ENCODE measurements at places on chromosomes 5 and 9.

DNA sequence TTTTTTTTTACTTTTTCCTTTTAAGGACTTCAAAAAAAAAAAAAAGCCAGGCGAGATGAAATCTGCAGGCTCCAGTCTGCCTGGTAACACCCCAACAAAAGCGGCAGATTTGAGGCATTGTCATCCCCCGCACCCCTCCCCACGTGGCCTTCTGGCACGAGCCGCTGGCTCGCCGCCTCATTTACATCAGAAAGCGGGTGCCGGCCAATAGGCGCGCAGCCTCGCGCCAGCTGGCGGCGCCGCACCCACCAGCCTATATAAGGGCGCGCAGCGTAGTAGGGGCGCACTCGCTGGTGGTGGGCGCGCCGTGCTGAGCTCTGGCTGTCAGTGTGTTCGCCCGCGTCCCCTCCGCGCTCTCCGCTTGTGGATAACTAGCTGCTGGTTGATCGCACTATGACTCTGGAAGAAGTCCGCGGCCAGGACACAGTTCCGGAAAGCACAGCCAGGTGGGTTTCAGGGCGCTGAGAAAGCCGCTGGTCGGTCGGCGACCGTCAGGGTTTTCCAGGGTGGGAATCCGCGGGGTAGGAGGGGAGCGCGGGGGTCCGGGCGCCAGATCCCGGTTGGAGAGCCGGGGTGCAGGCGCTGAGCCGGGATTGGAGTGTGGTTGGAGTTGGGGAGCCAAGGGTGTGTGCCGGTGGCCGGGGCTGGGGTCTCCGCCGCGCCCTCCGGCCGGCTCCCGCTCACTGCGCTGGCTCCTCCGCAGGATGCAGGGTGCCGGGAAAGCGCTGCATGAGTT lies at the start of gene GADD45G:
TSS of gene GADD45G (plus strand) at position 284 of the 736 bp plus-strand sequence. CDS start at position 394, 110 bp downstream.
- DNase-seq: peak; percentile 94

DNA sequence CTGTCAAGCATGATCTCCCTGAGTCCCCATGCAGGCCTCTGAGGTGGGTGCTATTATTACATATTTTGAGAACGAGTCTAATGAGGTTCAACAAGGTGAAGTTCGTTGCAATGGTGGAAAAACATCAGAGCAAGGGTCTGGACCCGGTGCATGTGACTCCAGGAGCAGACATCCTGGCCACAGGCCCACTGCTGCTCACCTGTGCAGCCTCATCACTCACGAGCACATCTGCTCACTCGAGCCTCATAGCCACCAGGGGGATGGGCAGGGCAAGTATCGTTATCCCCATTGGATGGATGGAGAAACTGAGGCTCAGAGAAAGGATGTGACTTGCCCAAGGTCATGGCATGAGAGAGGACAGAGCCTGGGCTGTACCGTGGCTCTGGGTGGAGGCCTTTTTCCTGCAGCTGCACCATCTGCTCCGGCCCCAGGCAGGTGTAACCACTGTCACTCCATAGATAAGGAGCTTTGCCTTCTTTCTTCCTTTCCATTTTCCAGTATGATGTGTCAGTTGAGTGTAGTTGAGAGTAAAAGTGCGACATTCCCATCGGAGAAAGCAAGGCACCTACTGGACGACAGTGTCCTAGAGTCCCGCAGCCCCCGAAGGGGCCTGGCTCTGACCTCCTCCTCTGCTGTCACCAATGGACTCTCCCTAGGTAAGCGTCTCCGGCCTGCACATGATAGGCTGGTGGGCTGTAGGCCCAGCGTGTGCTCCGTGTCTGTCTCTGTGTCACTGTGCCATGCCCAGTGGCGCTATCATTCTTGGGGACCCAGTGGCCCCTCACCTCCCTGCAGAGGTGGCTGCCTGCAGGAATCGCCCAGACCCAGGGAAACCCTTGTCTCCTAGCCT lies 68.4 kb upstream of the GARNL3 start:
- peak; percentile 29 for DNase-seq

DNA sequence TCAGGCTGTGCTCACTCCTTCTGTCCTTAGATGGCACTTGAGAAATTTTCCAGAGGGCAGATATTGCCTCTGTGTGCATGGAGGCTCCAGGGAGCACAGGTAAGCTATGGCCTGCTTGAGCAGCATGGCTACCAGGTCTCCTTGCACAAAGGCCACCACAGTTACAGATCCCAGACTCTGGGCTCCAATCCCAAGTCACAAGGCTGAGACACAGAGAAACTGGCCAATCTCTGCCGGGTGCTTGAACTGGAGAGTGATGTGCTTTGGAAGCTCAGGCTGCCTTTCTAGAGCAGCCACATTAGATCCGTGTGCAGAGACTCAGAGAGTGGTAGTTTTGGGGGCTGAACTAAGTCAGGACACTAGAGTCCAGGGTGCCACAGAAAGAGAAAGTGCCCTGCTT lies 145.7 kb downstream of the SEMA6A start:
- no peak for DNase-seq

GRCh38 chr5:1244976-1245375 lies 19.8 kb downstream of the SLC6A18 start:
- DNase-seq: no peak

DNA sequence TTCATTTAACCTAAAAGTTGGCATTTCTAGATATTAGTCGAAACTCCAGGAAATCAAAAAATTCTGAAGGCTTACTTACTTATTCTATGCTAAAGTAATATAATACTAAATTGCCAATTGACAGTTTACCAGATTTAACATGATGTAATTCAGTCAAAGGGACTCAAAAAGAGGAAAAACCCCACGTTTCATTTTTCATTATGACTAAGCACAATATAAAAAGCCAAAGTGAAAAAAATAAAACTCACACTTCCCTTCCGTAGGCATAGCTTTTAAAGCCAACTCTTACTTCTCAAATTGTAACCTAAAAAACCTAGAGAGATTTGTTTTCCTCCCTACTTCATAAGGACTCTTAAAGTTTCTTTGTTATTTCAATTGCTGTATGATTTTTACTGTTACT lies 146.6 kb downstream of the RAPGEF6 start:
- no peak for DNase-seq

DNA sequence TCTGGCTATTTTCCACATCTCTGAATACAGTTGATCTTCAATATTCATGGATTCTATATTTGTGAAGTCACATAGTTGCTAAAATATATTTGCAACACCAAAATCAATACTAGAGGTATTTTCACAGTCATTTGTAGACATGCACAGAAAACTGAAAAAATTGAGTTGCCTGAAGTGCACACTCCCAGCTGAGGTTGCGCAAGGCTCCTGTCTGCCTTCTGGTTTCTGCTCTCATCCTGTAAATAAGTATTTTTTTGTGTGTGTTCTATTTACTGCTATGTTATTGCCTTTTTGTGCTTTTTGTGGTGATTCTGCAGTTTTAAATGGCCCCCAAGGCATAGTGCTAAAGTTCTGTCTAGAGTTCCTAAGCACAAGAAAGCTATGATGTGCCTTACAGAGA lies 371.1 kb upstream of the GRAMD2B start:
- DNase-seq: no peak

DNA sequence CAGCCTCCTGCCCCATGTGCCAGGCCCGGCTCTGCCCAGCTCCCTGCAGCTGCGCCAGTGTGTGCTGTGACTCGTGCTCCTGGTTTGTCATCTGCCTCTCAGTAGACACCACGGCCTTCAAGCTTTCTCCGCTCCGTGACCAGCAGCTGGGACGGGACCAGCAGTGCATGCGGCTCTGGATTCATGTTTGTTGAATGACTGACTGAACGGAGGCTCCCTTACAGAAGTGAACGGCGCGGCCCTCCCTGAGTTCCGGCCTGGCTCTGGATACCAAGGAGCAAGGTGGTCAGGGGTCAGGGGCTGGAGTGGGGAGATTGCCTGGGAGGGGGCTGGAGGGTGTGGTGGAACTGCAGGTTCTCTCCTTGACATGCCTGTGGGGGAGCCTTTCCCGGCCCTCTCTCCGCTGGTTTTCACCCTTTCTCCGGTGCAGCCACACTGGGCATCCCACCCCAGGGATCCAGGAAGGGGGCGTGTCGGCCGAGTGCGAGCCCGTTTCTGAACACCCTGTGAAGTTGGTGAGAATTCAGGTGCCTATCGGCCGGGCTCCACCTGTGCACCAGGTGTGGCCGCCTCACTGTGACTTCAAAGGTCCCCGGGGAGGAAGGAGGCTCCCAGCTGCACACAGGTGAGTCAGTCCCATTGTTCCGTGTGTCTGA lies 11.1 kb upstream of the CEP72 start:
- no peak for DNase-seq
